Foreskin keratinocyte (primary cell): ENCODE measurements at places on chromosomes 6 and 20.

- no peak for DNase-seq
Observed at GRCh38 chr6:136201732-136202131, 48.4 kb downstream of the MTFR2 start.

- DNase-seq: peak; percentile 44
Observed at GRCh38 chr6:160733050-160733646, 31.1 kb downstream of the PLG start.

GRCh38 chr6:118319416-118319815, 228.7 kb upstream of the PLN start:
- DNase-seq: no peak

GRCh38 chr20:38764567-38765318, 16.5 kb downstream of the ACTR5 start:
- peak; percentile 70 for DNase-seq

- no peak for DNase-seq
Observed at GRCh38 chr6:124200661-124201060, 397.0 kb downstream of the NKAIN2 start.
